Aorta (tissue), 5 donors: ENCODE measurements at places on chromosomes 1 and 21. TPM values are rescaled to one million over a fixed set of nuclear protein-coding genes. Genes with fewer than 3 reads are reported as not detected.

DNA sequence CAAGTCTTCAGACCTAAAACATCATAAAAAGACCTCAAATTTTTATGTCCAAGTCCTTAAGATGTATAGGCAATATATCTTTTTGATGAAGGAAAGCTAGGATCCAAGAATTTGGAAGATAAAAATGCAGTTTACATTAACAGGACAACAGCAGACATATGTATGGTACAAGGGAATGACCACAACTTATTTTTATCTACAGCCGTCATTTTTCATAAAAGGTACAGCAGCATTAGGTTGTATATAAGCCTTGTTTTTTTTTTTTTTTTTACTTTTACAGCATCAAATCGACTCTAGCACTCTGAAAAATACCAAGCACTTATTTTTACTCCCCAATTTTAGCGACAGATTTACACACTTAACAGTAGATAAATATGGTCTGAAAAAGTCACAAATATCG, 1.3 kb downstream of the SRSF10 start:
- no peaks in the 10 kb centered on the region for H3K27me3 ChIP-seq
- peaks cover 5% of the 10 kb centered on the region for H3K4me1 ChIP-seq
- DNase-seq: no peak
- H3K4me3 ChIP-seq: peak overlapping the region; percentile 74

GRCh38 chr21:32316361-32317215, 17.9 kb downstream of the MRAP start:
- no peak overlapping the region for H3K4me3 ChIP-seq
- no peak overlapping the region for H3K27ac ChIP-seq
- no peaks in the 10 kb centered on the region for H3K4me1 ChIP-seq
- peaks cover 14% of the 10 kb centered on the region for H3K36me3 ChIP-seq
- no peak for DNase-seq

GRHL3 gene
- total RNA-seq: not detected

GRCh38 chr1:117120774-117121588, 568 bp downstream of the TRIM45 start:
- no peaks in the 10 kb centered on the region for H3K27me3 ChIP-seq
- H3K36me3 ChIP-seq: no peaks in the 10 kb centered on the region

CD1C gene
- not detected for total RNA-seq

GBP6 gene
- not detected for total RNA-seq

- DNase-seq: peak; percentile 78
- no peak overlapping the region for H3K4me3 ChIP-seq
- H3K27me3 ChIP-seq: no peaks in the 10 kb centered on the region
- H3K4me1 ChIP-seq: peaks cover 3% of the 10 kb centered on the region
- H3K36me3 ChIP-seq: no peaks in the 10 kb centered on the region
- peak overlapping the region; percentile 95 for H3K27ac ChIP-seq
These were observed 40.4 kb upstream of the ADARB1 start for GRCh38 chr21:45033791-45034555.

PDPN gene
- 19.5 TPM for total RNA-seq

GRCh38 chr1:225973158-225973557, 26.0 kb downstream of the SDE2 start:
- H3K4me1 ChIP-seq: no peaks in the 10 kb centered on the region
- H3K36me3 ChIP-seq: no peaks in the 10 kb centered on the region
- no peak for DNase-seq
- H3K27ac ChIP-seq: no peak overlapping the region
- no peaks in the 10 kb centered on the region for H3K27me3 ChIP-seq
- no peak overlapping the region for H3K4me3 ChIP-seq

GRCh38 chr1:33626801-33627200, 154.4 kb downstream of the ZSCAN20 start:
- DNase-seq: no peak
- peaks cover 1% of the 10 kb centered on the region for H3K27me3 ChIP-seq
- no peak overlapping the region for H3K27ac ChIP-seq
- no peaks in the 10 kb centered on the region for H3K4me1 ChIP-seq
- no peak overlapping the region for H3K4me3 ChIP-seq

FBXO28 gene
- total RNA-seq: 27.4 TPM

GRCh38 chr1:57411262-57411661, 12.6 kb downstream of the DAB1 start:
- DNase-seq: no peak
- H3K4me1 ChIP-seq: no peaks in the 10 kb centered on the region
- no peaks in the 10 kb centered on the region for H3K36me3 ChIP-seq
- no peak overlapping the region for H3K4me3 ChIP-seq
- no peak overlapping the region for H3K27ac ChIP-seq
- no peaks in the 10 kb centered on the region for H3K27me3 ChIP-seq

GRCh38 chr1:114764689-114765088, 6.9 kb upstream of the CSDE1 start:
- no peak for DNase-seq
- H3K27ac ChIP-seq: no peak overlapping the region
- no peak overlapping the region for H3K4me3 ChIP-seq
- H3K36me3 ChIP-seq: no peaks in the 10 kb centered on the region
- H3K4me1 ChIP-seq: no peaks in the 10 kb centered on the region
- no peaks in the 10 kb centered on the region for H3K27me3 ChIP-seq

SYTL1 gene
- 3.7 TPM for total RNA-seq

FAM72C gene
- not detected for total RNA-seq

- H3K27me3 ChIP-seq: no peaks in the 10 kb centered on the region
- no peak for DNase-seq
- H3K4me3 ChIP-seq: no peak overlapping the region
These were observed 344.4 kb upstream of the PROX1 start for GRCh38 chr1:213643360-213643759.

GRCh38 chr1:30125021-30125820, 598.2 kb downstream of the MATN1 start:
- H3K27ac ChIP-seq: no peak overlapping the region
- no peaks in the 10 kb centered on the region for H3K4me1 ChIP-seq
- DNase-seq: no peak
- H3K4me3 ChIP-seq: no peak overlapping the region
- no peaks in the 10 kb centered on the region for H3K27me3 ChIP-seq

GRCh38 chr1:206761159-206761768, 9.3 kb upstream of the IL19 start:
- H3K4me3 ChIP-seq: no peak overlapping the region
- no peaks in the 10 kb centered on the region for H3K27me3 ChIP-seq
- DNase-seq: no peak
- H3K27ac ChIP-seq: no peak overlapping the region

DNA sequence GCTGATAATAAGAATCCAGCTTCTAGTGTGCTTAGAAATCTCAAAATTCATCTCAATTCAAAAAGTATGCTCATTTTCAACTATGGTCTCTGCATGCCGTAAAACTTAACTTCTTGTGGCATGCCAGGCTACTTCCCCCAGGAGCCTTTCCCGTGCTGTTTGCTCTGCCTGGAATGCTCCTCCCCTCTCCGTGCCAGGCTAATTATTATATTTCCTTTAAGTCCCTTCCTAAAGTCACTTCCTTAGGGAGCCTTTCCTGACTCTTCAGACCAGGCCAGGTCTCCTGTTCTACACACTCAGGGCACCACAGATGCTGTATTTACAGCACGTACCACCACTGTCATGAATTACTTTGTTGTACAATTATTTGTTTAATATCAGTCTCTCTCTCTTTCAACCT, 67.1 kb upstream of the PPP2R5A start:
- no peaks in the 10 kb centered on the region for H3K27me3 ChIP-seq
- no peaks in the 10 kb centered on the region for H3K4me1 ChIP-seq
- H3K36me3 ChIP-seq: no peaks in the 10 kb centered on the region
- no peak for DNase-seq
- no peak overlapping the region for H3K27ac ChIP-seq

DNA sequence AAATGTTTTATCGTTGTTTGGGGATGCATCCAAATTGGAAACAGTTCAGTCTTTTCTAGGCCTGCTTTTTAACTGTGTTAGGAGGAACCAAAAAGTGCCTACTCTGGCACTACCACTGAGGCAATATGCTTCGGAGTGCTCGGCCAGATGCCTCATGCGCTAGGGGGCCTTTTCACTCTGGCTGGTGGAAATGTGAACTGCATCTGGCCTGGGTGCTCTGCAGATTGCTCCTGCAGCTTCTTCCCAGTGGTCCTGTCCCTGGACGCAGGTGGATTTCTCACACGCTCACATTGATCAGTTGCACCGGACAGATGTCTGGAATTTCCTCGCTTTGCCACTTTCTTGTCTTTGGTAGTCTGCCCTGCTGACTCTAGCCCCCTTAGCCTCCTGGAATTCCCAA, 330.2 kb upstream of the FMN2 start:
- H3K4me3 ChIP-seq: no peak overlapping the region
- H3K36me3 ChIP-seq: no peaks in the 10 kb centered on the region
- H3K27me3 ChIP-seq: no peaks in the 10 kb centered on the region
- no peak for DNase-seq
- H3K27ac ChIP-seq: no peak overlapping the region

GRCh38 chr1:216499581-216500272, 76.5 kb upstream of the USH2A start:
- no peaks in the 10 kb centered on the region for H3K4me1 ChIP-seq
- no peak overlapping the region for H3K27ac ChIP-seq
- no peak overlapping the region for H3K4me3 ChIP-seq
- no peak for DNase-seq
- H3K36me3 ChIP-seq: no peaks in the 10 kb centered on the region
- no peaks in the 10 kb centered on the region for H3K27me3 ChIP-seq

- no peaks in the 10 kb centered on the region for H3K4me1 ChIP-seq
- H3K4me3 ChIP-seq: no peak overlapping the region
- no peak overlapping the region for H3K27ac ChIP-seq
These were observed 27.8 kb downstream of the COL18A1 start for GRCh38 chr21:45432575-45433255.

DNA sequence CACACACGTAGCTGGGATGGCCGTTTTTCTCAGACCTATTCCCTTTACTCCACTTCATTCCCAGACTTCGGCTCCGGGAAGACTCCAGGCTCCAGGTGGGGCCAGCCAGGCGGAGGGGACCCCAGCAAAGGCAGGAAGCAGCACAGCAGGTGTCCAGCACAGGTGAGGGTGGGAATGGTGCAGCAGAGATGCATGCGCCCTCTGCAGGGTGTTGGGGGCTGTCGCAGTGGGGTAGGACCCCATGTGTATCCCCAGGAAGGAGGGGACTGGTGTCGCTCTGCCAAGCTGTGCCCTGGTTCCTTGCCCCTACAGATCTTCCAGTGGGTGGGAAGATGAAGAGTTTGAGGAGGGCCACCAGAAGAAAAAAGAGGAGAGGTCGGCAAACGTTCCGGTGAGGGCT, 5.3 kb downstream of the TTC24 start:
- no peaks in the 10 kb centered on the region for H3K36me3 ChIP-seq
- H3K4me3 ChIP-seq: no peak overlapping the region
- no peak for DNase-seq
- no peak overlapping the region for H3K27ac ChIP-seq

DNA sequence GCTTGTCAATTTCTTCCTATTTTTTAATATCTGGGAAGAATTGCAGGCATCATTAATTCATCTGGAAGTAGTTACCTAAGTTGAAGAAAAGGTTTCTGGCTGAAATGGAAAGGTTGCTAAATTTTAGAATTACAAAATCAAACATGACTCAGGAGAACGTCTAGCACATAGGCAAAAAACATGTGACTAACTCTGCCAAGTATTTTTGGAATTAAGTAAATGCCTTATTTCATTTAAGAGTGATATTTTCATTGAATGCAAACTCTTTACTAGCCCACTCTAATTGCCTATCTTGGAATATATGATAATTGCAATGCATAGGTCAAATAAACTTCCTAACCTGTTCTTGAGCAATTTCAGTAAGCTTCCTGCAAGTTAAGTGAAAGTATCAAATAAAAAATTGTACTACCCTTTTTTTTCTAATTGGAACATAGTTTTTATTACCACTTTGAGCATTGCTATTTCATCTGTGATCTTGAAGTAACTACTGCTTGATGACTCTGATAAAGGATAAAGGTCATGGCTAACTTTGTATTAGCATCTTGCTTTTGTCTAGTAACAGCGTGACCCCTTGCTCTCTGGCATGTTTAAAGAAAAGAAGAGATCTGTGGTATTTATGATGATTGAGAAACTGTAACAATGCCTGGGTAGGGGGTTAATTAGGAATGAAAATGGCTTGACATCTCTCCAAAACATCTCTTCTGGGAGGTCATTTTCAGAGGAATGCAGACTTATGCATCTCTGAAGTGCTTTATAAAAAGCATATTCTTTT, 208.3 kb upstream of the NCAM2 start:
- no peaks in the 10 kb centered on the region for H3K4me1 ChIP-seq
- DNase-seq: no peak
- no peak overlapping the region for H3K27ac ChIP-seq
- no peak overlapping the region for H3K4me3 ChIP-seq

DNA sequence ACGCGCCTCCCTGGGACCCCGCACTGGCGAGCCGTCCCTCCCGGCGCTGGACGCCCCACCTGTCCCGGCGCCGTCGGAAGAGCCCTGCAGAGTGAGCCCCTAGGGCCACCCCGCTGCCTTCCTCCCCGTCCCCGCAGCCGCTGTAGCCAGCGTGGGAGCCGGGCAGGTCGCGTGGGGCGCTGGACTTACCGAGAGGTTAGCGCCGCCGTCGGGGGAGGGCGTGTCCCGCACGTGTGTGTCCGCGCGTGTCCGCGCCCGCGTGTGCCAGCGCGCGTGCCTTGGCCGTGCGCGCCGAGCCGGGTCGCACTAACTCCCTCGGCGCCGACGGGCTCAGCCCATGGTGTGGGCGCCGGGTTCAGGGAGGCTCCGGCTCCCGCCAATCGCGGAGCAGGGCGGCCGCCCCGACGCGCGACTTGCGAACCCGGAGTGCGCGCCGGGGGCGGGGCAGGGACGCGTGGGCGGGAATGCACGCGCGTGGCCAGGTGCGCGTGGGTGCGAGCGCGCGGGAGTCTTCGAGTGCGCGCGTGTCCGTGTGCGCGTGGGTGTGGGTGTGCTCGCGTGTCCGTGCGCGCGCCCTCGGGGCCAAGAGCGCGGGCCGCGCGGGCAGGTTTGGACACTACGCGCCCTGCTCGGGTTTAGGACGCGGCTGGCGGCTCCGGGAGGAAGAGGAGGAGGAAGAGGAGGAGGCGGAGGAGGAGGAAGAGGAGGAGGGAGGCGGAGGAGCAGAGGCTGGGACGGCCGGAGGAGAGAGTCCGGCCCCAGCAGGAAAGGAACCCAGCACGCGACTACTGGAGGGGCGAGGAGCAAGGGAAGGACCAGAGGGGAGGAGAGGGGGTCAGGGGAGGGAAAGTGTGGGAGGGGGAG, 145.2 kb upstream of the ETS2 start:
- peak overlapping the region; percentile 60 for H3K4me3 ChIP-seq
- peak overlapping the region; percentile 10 for H3K27ac ChIP-seq
- no peaks in the 10 kb centered on the region for H3K27me3 ChIP-seq
- DNase-seq: peak; percentile 75

DNA sequence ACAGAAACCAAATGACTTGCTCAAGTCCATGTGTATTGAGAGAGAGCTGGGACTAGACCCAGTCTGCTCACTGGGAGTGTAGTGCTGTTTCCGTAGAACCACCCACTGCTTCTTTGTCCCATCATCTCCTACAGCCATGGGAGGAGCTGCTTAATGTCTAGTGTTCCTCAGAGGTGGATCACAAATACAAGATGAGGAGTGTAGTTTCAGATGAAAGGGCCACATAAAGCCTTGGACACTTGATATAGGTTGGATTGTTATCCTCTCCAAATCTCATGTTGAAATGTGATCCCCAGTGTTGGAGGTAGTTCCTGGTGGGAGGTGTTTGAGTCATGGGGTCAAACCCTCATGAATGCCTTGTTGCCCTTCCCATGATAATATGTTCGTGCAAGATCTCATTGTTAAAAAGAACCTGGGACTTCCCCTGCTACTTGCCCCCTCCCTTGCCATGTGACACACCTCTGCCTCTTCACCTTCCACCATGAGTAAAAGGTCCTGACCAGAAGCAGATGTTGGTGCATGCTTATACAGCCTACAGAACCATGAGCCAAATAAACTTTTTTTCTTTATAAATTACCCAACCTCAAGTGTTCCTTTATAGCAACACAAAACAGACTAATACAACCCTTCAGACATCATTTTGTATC, 127.5 kb upstream of the DNAH14 start:
- H3K4me1 ChIP-seq: no peaks in the 10 kb centered on the region
- no peaks in the 10 kb centered on the region for H3K36me3 ChIP-seq
- H3K27ac ChIP-seq: no peak overlapping the region
- no peak overlapping the region for H3K4me3 ChIP-seq
- DNase-seq: no peak
- H3K27me3 ChIP-seq: no peaks in the 10 kb centered on the region

HTR6 gene
- 0.18 TPM for total RNA-seq
